ENCODE measurements at places on chromosomes 4 and X. TPM values are rescaled to one million over a fixed set of nuclear protein-coding genes. Genes with fewer than 3 reads are reported as not detected.

DCAF16 gene
- polyA plus RNA-seq: 21.3 TPM

TMSB15C gene
- 2.3 TPM for polyA plus RNA-seq

ATP1B4 gene
- 0.05 TPM for polyA plus RNA-seq

TCEAL5 gene
- polyA plus RNA-seq: 0.52 TPM

PABPC1L2A gene
- polyA plus RNA-seq: 0.02 TPM

DNA sequence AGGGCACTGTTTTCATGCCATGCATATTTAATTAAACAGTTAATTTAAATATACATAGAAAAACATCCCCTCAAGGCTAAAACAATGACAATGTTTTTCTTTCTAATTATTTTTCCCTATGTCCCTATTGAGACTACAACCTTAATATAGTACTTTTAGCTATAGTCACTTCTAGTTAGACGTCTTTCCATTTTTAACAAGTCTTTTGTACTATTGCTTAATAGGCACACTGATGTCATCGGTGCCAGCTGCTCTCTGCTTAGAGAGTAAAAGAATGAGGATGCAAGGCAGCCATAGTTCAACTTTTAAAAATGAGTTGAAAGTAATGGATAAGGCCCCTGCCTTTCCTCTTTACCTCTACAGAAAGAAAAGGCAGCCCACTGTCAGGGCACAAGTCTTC, 191.1 kb downstream of the KCTD8 start:
- H3K4me1 ChIP-seq: no peaks in the 10 kb centered on the region
- H3K36me3 ChIP-seq: no peaks in the 10 kb centered on the region
- H3K4me3 ChIP-seq: no peak overlapping the region

GRCh38 chrX:54994099-54994498, at the start of gene PFKFB1:
Gene PFKFB1, minus strand, starts transcription at chrX:54994188. Its CDS starts 181 bp downstream, at chrX:54994007.
- H3K4me1 ChIP-seq: no peaks in the 10 kb centered on the region
- no peak within 1 kb of the TSS for H3K27ac ChIP-seq
- DNase-seq: no peak
- no peak within 1 kb of the TSS for H3K4me3 ChIP-seq
- no peaks in the 10 kb centered on the region for H3K27me3 ChIP-seq

GRCh38 chr4:4323705-4324534, 33.9 kb downstream of the ZBTB49 start:
- peaks cover 13% of the 10 kb centered on the region for H3K36me3 ChIP-seq
- no peak for DNase-seq
- H3K4me3 ChIP-seq: no peak overlapping the region
- no peaks in the 10 kb centered on the region for H3K4me1 ChIP-seq
- no peak overlapping the region for H3K27ac ChIP-seq

GAR1 gene
- 33.4 TPM for polyA plus RNA-seq

GRCh38 chrX:53047228-53047627, 1.4 kb upstream of the GPR173 start:
- peaks cover 3% of the 10 kb centered on the region for H3K4me1 ChIP-seq
- H3K27me3 ChIP-seq: peaks cover 14% of the 10 kb centered on the region

GRCh38 chr4:76305971-76306881, at the start of gene STBD1:
Gene STBD1, plus strand, starts transcription at chr4:76306733. Its CDS starts 37 bp downstream, at chr4:76306770.
- peak within 1 kb of the TSS; percentile 45 for H3K4me3 ChIP-seq
- no peaks in the 10 kb centered on the region for H3K27me3 ChIP-seq
- no peaks in the 10 kb centered on the region for H3K36me3 ChIP-seq
- DNase-seq: peak; percentile 35
- peaks cover 20% of the 10 kb centered on the region for H3K4me1 ChIP-seq

- no peak overlapping the region for H3K4me3 ChIP-seq
- H3K27me3 ChIP-seq: no peaks in the 10 kb centered on the region
- H3K27ac ChIP-seq: no peak overlapping the region
- H3K4me1 ChIP-seq: no peaks in the 10 kb centered on the region
These were observed 13.8 kb downstream of the PGRMC1 start for GRCh38 chrX:119249891-119250290.

GPR50 gene
- polyA plus RNA-seq: 0.11 TPM

- H3K27me3 ChIP-seq: no peaks in the 10 kb centered on the region
- no peak overlapping the region for H3K4me3 ChIP-seq
- no peak for DNase-seq
- no peak overlapping the region for H3K27ac ChIP-seq
These were observed 32.8 kb downstream of the REPS2 start for GRCh38 chrX:16979226-16979625.

- H3K4me3 ChIP-seq: no peak overlapping the region
- no peak for DNase-seq
- H3K27ac ChIP-seq: no peak overlapping the region
- H3K36me3 ChIP-seq: peaks cover 19% of the 10 kb centered on the region
These were observed 77.2 kb downstream of the C4orf51 start for GRCh38 chr4:145757188-145757587.

GRCh38 chr4:6884341-6884870, 25.2 kb upstream of the TBC1D14 start:
- H3K36me3 ChIP-seq: peaks cover 37% of the 10 kb centered on the region
- no peaks in the 10 kb centered on the region for H3K4me1 ChIP-seq
- H3K4me3 ChIP-seq: no peak overlapping the region
- no peak overlapping the region for H3K27ac ChIP-seq
- H3K27me3 ChIP-seq: no peaks in the 10 kb centered on the region

- no peaks in the 10 kb centered on the region for H3K4me1 ChIP-seq
- H3K27me3 ChIP-seq: no peaks in the 10 kb centered on the region
- H3K4me3 ChIP-seq: no peak overlapping the region
- no peak for DNase-seq
These were observed 173.0 kb upstream of the NWD2 start for GRCh38 chr4:37071576-37071975.

GRCh38 chr4:173917255-173917960, 366.1 kb downstream of the FBXO8 start:
- H3K4me1 ChIP-seq: no peaks in the 10 kb centered on the region
- no peaks in the 10 kb centered on the region for H3K36me3 ChIP-seq
- no peak overlapping the region for H3K27ac ChIP-seq
- DNase-seq: no peak
- H3K4me3 ChIP-seq: no peak overlapping the region
- H3K27me3 ChIP-seq: no peaks in the 10 kb centered on the region

NMU gene
- 2.9 TPM for polyA plus RNA-seq

PAGE2B gene
- polyA plus RNA-seq: 1.2 TPM

- H3K27ac ChIP-seq: no peak overlapping the region
- H3K27me3 ChIP-seq: no peaks in the 10 kb centered on the region
- H3K4me1 ChIP-seq: no peaks in the 10 kb centered on the region
- no peak overlapping the region for H3K4me3 ChIP-seq
- H3K36me3 ChIP-seq: no peaks in the 10 kb centered on the region
These were observed 32.8 kb downstream of the GATB start for GRCh38 chr4:151728006-151728405.
